ENCODE measurements at places on chromosomes 16 and 17.

- H3K4me3 ChIP-seq: no peak overlapping the region
- no peak overlapping the region for H3K27ac ChIP-seq
- no peaks in the 10 kb centered on the region for H3K27me3 ChIP-seq
- H3K36me3 ChIP-seq: no peaks in the 10 kb centered on the region
- H3K4me1 ChIP-seq: peaks cover 9% of the 10 kb centered on the region
- DNase-seq: no peak
These were observed 21.4 kb downstream of the CDRT4 start for GRCh38 chr17:15446036-15446435.

GRCh38 chr16:89210904-89211515 is 6.5 kb upstream of the ZNF778 start:
- no peaks in the 10 kb centered on the region for H3K27me3 ChIP-seq
- no peak overlapping the region for H3K4me3 ChIP-seq
- no peaks in the 10 kb centered on the region for H3K36me3 ChIP-seq

DNA sequence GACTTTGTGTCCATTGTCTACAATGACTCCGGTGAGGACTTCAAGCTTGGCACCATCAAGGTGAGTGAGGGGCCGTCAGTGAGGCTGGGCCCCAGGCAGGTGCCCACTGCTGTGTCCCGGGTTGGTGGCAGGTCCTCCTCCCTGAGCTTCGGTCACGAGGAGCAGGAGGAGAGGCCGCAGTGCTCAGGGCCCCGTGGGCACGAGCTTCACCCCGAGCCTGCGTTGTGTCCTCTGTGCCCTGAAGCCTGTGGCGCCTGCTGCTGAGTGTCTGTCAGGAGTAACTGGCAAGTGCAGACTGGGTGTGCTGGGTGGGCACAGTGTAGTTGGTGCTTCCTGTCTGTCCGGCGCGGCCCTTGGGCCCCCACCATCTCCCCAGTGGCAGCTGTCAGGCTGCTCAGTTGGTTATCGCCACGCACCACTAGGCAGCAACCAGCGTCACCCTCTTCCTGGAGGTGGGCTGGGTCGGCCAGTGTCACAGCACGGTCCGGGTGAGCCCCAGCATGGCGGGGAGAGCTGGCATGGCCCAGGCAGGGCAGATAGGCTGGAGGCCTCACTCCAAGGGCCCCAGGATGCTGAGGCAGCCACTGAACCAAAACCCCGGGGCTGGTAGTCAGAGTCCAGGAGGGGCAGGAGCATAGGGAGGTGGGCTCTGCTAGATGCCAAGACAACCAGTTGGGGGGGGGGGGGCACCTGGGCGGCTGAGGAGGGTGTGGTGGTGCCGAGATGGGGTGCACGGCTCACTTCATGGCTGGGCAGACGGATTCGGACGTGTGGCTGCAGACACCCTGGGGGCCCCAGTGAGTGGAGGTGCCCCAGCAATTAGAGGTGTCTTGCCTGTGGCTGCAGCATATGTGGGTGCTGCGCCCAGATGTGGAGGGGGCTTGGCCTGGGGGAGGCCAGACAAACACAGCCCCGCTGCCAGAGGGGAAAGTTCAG is 39.3 kb downstream of the TSC2 start:
- no peak for DNase-seq
- H3K36me3 ChIP-seq: peaks cover 92% of the 10 kb centered on the region
- no peaks in the 10 kb centered on the region for H3K27me3 ChIP-seq
- no peak overlapping the region for H3K4me3 ChIP-seq
- no peaks in the 10 kb centered on the region for H3K4me1 ChIP-seq

DNA sequence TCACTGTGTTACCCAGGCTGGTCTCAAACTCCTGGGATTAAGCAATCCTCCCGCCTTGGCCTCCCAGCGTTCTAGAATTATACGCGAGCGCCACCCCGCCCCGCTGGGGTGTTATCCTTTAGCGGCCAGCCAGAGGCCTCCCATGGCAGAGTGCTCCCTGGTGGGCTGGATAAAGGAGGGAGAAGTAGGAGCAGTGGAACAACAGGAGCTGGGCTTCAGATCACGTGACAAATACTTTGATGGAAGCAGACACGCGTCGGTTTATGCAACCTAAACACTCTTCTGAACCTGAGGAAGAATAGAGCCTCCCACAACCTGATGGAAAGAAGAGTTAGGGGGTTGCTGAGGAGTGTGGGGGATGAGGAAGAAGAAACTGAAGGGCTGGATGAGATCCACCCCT is 2114.0 kb downstream of the TP53TG3F start:
- no peaks in the 10 kb centered on the region for H3K4me1 ChIP-seq
- no peaks in the 10 kb centered on the region for H3K27me3 ChIP-seq
- H3K36me3 ChIP-seq: no peaks in the 10 kb centered on the region
- no peak for DNase-seq
- no peak overlapping the region for H3K4me3 ChIP-seq

DNA sequence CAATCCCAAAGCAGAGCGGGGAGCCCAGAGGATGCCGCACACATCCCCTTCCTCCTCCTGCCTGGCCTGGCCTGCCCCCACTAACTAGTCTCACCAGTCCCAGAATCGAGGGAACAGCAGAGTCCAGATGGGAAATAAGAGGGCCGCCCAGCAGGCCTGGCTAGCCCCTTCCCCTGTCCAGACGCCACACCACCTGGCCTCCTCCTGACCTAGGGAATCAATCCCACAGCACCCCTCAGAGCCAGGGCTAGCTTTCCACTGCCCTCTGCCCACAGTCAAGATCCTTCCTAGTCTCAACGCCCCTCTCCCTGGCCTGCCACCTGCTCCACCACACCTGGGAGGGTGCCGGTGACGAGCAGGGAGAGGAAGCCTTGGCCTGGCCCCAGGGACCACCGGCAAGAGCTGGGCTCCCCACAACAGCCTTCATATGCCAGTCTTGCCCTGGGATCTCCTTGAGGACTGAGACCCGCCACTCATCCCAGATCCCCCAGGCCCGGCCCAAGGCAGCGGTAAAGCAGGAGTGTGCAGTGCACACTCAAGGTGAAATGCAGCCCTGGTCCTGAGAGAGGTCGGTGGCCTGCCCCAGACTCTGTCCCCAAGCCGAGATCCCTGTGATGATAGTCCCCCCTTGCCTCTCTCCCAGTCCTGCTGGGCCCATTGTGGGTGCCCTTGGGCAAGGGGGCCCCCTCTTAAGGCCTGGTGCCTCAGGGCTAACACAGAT is 27.9 kb downstream of the KATNB1 start:
- H3K27ac ChIP-seq: no peak overlapping the region
- no peaks in the 10 kb centered on the region for H3K27me3 ChIP-seq
- H3K4me1 ChIP-seq: no peaks in the 10 kb centered on the region
- no peak for DNase-seq
- H3K4me3 ChIP-seq: no peak overlapping the region

GRCh38 chr16:266258-267164 is 9.2 kb downstream of the RGS11 start:
- no peaks in the 10 kb centered on the region for H3K4me1 ChIP-seq
- no peak for DNase-seq
- H3K27me3 ChIP-seq: no peaks in the 10 kb centered on the region
- H3K4me3 ChIP-seq: no peak overlapping the region

DNA sequence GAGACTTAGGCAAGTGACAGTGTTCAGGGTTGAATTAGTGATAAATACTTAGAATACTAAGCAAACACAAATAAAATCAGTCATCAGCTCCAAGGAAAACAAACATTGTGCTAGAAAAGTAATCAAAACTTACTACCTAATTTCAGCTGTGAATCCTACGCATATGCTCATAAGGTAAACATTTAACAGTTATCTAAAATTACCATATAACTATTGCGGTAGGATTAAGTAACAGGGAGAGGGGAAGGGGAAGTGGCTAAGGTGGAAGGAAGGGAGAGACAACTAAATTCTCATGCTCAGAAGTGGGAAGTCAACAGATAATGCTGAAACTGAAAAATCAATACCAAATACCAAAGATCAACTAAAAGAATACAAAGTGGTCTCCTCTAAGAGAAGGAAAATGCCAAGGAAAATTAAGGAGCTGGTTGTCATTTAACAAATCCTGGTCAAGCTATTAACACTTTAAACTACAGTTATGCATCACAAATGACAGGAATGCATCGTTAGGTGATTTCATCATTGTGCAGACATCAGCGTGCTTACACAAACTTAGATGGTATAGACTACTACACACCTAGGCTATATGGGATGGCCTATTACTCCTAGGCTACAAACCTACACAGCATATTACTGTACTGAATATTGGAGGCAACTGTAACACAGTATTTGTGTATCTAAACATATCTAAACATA is 20.0 kb downstream of the USP32 start:
- no peak overlapping the region for H3K4me3 ChIP-seq
- H3K36me3 ChIP-seq: peaks cover 7% of the 10 kb centered on the region

DNA sequence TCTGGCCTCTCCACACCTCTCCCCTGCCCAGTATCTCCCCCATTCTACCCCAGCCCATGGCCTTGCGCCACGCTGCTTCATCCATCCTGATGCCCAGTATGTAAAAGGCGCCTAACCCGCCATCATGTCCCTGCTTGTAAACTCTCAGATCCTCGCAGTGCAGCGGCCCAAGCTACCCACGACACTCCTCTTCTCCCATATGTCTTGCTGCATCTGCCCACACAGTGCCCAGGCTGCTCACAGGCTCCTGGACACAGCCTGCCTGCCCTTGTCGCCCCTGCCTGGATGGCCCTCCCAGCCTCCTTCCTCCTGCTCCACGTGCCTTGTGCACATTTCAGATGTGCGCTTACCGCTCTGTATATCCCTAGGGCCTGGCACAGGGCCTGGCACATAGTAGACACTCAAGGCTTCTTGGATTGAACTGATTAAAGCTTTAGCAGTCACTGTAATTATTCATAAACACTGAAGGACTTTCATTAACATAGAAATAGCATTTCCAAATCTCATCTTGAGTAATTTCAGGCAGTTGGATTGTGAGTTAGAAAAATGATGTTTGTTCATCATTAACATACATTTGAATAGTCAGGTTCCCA is 129.1 kb downstream of the CLEC16A start:
- no peaks in the 10 kb centered on the region for H3K27me3 ChIP-seq
- H3K4me1 ChIP-seq: peaks cover 68% of the 10 kb centered on the region
- peaks cover 14% of the 10 kb centered on the region for H3K36me3 ChIP-seq
- H3K27ac ChIP-seq: peak overlapping the region; percentile 86

All from DND-41 (cell line).